NB4 (cell line): ENCODE measurements at places on chromosomes 4 and X.

- no peak for DNase-seq
These were observed 35.6 kb downstream of the PKD2 start for GRCh38 chr4:88043001-88043400.

DNA sequence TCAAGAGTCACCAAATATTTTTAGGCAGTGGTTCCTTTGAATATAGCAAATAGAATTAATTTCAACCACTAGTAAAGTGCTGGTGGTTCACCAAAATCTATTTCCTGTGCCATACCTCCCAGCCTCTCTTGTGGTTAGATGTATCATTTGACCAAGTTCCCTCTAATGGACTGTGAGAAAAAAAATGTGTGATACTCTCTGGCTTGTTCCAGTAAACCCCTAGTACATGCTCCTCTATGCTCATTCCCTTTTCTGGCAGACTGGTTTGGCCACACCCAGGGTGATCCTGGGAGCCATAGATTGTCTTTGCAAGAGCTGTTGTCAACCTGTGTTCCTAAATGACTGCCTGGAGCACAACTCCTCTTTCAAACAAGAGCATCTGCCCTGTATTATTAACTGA is 109.5 kb downstream of the FRAS1 start:
- peak; percentile 11 for DNase-seq

DNA sequence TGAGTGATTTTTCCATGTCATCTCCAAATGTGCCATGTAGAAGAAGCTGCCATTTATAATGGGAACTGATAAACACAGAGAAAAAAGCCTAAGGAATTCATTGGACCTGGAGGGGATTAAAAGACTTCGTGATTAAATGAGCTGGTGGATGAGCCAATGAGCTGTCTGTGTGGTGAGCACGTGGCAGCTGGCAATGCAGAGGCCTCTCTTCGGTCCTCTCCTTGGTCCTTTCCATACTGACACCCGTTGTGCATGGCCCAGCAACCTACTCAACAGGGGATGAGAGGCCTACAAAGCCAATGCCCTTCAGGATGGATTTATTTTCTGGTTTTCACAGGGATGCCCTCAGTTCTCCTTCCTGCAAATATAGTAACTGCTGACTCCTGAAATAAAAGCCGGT is 87.7 kb upstream of the STS start:
- no peak for DNase-seq

- no peak for DNase-seq
These were observed 868.3 kb downstream of the RAB28 start for GRCh38 chr4:12615822-12616221.

GRCh38 chr4:85370400-85371032 is 104.4 kb upstream of the ARHGAP24 start:
- peak; percentile 69 for DNase-seq

DNA sequence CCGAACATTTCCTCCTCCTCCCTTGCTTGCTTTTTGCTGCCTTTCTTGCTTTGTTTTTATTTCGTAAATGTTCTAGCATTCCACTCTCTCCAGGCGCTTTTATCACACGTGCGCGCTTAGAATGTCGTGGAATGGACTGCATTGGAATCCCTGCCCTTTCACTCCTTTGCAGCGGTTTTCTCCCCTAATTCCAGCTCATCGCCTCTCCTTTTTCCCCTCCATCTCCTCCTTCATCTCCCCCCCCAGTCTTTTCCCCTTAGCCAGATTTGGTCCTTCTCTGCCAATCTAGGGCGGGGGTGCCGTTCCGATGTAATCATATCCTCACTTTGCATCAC is 579 bp downstream of the OGT start:
- DNase-seq, result no peak

GRCh38 chr4:73836373-73837279 is at the start of gene CXCL6:
Gene CXCL6, plus strand, starts transcription at chr4:73836678. Its CDS starts 73 bp downstream, at chr4:73836751.
- peak; percentile 42 for DNase-seq

- no peak for DNase-seq
These were observed 124.9 kb downstream of the INPP4B start for GRCh38 chr4:142721187-142721586.

- no peak for DNase-seq
These were observed 139.3 kb upstream of the VCX2 start for GRCh38 chrX:8310409-8310808.

- no peak for DNase-seq
These were observed 56.2 kb downstream of the PPA2 start for GRCh38 chr4:105417624-105418023.

GRCh38 chr4:119046263-119046662 is 89.4 kb upstream of the MYOZ2 start:
- DNase-seq, result no peak

- DNase-seq, result no peak
These were observed 86.2 kb upstream of the BLTP1 start for GRCh38 chr4:122065915-122066314.

GRCh38 chr4:7326306-7326692 is 108.4 kb downstream of the PSAPL1 start:
- DNase-seq, result no peak

GRCh38 chr4:13601048-13601447 is 26.5 kb downstream of the BOD1L1 start:
- peak; percentile 19 for DNase-seq

DNA sequence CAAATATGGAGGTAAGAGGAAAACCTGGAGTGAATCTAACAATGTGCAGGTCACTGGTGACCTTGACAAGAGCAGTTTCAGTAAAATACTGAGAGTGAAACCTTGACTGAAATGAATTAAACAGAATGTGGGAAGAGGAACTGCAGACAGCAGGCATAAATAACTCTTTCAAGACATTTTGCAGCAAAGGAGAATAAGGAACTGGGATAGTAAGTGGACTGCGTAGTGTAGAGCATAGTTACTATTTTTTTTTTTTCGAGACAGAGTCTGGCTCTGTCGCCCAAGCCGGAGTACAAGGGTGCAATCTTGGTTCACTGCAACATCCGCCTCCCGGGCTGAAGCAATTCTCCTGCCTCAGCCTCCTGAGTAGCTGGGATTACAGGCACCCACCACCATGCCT is 24.0 kb downstream of the RBMX start:
- DNase-seq, result no peak

DNA sequence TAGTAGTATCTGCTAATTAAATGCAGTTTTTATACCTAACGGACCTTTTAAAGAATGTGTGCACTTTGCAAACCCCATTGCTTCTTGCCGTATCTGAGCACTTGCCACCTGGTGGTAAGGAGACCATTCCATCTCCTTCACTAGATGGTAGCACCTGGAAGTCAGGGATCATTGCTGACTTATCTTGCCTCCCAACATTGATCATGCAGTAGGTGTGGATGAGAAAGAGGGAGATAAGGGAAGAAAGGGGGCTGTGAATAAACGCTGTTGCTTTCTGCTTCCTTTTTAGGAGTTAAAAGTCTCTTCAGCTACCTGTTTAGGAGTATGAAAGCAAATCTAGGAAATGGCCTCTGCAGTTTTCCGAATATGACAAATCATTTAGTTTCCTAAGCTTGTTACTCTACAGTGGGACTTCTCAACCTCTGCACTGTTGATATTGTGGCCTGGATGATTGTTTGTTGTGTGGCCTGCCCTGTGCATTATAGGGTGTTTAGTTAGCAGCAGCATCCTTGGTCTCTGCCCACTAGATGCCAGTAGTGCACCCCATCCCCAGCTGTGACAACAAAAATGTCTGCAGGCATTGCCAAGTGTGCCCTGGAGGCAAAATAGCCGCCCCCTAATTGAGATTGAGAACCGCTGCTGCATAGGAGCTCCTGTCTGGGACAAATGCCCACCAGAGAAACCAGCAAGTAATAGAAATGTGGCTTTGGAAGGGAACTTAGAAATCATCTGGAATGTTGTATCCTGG is 38.8 kb downstream of the GAB1 start:
- peak; percentile 10 for DNase-seq

GRCh38 chr4:71377561-71377960 is 38.7 kb downstream of the SLC4A4 start:
- DNase-seq, result no peak

- DNase-seq, result no peak
These were observed 21.1 kb downstream of the SYTL4 start for GRCh38 chrX:100710816-100711215.

DNA sequence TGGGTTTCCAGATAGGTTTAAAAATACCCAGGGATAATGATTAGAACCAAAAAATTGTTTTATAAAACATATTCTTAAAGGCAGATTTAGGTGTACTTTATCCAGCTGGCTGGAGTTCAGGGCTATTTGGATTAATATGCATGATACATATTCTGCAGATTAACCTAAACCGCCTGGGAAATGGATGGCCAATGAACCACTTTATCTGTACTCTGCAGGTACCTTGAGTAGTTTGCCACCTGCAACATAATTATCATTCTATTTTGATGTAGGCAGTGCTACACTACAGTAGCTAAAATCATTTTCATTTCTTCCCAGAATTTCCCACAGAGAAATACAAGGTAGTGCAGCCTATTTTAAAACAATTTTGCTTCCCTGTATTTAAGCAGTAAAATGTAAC is 683.2 kb upstream of the GNPDA2 start:
- no peak for DNase-seq

GRCh38 chrX:122788216-122788615 is 395.9 kb upstream of the GRIA3 start:
- DNase-seq, result no peak

- no peak for DNase-seq
These were observed 324 bp upstream of the MSN start for GRCh38 chrX:65667157-65667502.
